ENCODE measurements at places on chromosomes 2 and 18.

DNA sequence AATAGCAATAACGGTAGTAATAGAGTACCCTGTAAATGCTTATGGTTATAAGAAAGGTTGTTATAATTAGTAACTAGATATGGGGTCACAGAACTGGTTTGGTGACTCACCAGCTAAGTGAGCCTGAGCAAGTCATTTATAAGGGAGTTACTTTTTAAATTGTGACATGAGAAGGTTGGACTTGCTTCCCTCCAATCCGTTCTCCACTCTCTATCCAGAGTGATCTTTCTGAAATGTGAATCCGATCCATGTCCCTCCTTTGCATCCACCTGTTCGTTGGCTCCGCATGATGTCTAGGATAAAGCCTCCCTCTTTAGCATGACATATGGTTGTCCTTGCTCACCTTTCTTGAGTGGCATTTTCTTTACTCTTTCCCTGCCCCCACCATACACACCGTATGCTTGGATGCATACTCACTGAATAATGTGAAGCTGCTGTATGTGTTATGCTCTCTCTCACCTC lies 83.1 kb downstream of the CDC42EP3 start:
- no peak for DNase-seq

DNA sequence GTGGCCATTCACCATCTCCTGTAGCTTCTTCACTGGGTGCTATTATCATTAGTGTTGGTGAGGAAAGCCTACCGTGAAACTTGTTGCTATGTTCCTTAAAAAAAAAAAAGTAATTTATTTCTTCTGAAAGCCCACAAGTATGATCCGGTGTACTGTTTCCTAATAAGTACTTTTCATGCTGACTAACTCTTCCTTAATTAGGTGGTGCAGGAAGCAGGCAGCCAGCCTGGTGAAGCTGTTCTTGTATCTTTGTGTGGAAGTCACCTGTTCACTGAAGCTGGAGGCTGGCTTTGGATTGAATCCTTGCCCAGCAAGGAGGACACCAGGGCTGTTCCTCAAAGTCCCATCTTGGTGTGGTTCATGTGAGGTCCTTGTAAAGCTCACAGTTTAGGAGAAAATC lies 321.7 kb upstream of the THSD7B start:
- no peak for DNase-seq

DNA sequence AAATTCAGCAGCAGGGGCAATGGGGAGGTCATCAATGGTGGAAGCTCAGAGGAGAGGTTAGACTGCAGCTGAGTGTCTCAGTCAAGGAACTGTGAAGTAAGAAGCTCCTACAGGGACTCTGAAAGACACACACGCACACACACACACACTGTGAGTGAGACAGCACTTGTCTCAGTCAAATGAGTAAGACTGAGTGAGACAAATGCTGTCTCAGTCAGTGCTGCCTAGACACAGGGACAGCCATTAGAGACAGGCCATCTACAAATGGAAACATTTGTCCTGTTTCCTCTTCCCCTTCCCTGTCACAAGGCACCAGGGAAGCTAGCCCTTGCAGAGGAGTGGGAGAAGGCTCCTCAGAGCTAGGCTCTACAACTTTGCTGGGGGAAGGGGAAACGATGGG lies 577.4 kb upstream of the GCFC2 start:
- no peak for DNase-seq

DNA sequence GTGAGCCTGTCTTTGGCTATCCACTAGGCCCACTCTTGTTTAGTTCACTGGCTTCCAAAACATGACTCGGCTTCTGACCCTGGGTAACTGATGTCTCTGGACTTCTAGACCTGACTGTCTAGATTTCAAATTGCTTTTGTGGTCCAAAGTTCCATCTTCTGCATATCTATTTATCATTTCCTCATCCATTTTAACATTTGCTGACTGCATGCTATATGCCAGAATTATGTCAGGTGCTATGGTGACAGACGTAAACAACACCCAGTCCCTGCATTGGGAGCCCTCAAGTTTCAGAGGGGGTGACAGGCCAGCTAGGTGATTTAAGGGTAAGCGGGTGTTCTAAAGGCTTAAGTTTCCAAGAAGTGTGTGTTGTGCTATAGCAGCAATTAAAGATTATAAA lies 140.9 kb downstream of the PIEZO2 start:
- DNase-seq, result no peak

GRCh38 chr2:100813527-100813926 lies 6.4 kb upstream of the NPAS2 start:
- DNase-seq, result no peak

DNA sequence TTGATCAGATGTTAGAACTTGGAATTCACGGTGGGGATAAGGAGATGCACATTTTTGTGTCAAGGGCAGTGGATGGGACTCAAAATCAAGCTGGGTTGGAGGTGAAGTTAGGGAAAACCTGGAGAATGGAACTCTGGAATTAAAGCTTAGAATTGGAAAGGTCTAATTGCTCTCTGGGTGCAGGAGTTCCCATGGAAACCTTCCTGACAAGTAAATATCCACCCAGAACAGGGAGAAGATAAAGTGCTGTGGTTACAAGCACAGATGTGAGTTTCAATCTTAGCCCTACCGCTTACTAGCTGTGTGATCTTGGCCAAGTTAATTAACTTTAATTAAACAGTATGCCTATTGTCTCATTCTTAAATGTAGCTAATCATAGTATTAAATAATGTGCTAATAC lies 71.3 kb upstream of the TCF7L1 start:
- DNase-seq, result no peak

Measured in activated CD8-positive, alpha-beta memory T cell treated with anti-CD3 and anti-CD28 coated beads, Interleukin-2, amount 50 U/mL, for 4 hours (primary cell).